Stimulated activated CD8-positive, alpha-beta memory T cell treated with anti-CD3 and anti-CD28 coated beads, Interleukin-4, amount 100 ng/mL, for 24 hours (primary cell): ENCODE measurements at places on chromosomes 3 and 15.

DNA sequence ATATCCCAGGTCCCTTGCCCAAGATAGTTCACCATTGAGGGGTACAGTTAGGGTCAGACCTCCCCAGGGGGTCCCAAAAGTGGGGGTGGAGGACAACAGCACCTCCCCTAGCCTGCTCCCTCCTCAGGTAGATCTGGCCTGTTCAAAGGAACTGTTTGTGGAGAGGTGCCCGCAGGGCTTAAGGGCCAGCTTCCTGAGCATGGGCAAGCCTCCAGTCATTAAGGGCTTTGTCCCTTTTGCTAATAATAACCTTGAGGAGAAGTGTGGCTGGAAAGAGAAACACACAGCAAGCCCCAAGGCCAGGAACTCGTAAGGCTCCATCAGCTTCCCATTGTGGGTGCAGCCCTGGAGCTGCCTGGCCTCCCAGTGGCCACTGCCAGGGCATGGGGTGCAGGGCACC lies 47.4 kb downstream of the ISG20 start:
- DNase-seq: no peak

DNA sequence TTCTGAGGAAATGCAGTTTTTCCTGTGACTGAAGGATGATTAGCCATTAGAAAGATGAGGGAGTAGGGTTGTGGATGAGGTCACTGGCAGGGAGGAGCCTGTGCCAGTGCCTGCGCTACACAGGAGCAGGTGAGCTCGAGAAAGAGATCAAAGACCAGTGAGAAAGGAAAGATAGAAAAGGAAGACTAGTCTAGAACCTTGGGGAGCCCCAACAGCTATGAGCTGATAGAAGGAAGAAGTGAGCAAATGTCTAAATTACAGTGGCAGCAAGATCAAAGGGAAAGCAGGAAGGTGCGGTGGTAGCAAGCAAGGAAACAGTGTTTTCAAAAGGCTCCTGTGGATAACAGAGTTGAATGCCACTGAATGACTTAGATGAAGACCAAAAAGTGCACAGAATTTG lies 39.6 kb downstream of the LNP1 start:
- DNase-seq: no peak

- no peak for DNase-seq
Measured at GRCh38 chr3:19216669-19217337, 68.5 kb downstream of the KCNH8 start.

DNA sequence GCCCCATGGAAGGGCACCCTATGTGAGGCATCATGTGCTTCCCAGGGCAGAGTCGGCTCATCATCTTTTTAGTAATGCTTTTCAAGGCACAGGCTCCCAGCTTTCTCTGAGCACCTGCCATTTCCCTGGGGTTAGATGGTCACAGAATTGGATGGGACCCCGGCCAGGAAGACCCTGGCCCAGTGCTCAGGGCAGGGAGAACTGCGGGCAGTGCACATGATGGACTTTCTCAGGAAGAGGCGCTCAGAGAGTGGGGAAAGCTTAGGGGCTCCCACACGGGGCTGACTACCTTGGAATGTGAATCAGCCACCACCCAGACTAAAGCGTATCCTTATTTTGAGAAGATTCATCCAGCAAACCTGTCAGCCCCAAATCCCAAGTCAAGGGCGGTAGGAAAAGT lies 16.5 kb upstream of the SKOR1 start:
- no peak for DNase-seq

DNA sequence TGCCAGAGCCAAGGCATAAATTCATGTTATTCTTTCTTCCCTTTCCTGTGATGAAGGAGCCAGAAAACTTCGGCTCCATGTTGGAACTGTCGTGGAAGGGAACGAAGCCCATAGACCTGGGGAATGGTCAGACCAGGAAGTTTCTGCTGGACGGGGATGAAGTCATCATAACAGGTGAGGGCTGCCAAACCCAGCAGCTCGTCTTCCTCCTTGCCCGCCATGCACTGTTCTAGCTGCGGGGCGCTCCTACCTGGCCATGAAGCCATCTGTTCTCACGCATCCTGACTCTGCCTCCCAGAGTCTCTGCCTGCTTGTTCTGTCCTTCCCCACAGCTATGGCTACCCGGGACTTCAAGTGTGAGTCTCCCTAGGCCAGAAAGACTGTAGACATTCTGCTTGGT lies 28.2 kb downstream of the FAH start:
- no peak for DNase-seq

DNA sequence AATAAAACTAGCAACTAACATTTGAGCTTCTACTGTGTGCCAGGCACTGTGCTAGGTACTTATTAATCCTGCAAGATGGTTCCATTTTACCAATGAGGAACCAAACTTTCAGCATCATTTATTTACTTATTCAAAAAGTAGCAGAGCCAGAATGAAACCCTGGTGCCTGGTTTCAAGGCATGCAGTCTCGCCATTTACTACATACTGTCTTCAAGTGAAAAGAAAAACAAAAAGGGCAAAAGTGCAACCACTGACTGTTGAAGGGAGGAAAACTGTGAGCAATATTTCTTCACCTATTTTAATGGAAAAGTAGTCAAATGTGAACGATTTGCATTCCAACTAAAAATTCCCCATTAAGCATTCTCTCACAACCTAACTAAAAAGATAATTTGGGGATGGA lies 8.7 kb downstream of the DCUN1D1 start:
- no peak for DNase-seq

DNA sequence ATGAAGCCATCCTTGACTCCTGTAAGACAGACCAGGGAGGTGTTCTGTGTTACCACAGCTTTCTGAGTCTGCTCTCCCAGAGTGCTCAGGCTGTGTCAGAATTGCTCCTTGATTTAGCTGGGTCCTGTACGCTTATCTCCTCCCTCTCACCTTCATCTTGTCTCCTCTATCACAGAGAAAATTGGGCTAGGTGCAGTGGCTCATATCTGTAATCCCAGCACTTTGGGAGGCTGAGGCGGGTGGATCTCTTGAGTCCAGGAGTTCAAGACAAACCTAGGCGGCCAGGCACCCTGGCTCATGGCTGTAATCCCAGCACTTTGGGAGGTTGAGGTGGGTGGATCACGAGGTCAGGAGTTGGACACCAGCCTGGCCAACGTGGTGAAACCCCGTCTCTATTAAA lies 5.9 kb downstream of the SCAMP5 start:
- no peak for DNase-seq

DNA sequence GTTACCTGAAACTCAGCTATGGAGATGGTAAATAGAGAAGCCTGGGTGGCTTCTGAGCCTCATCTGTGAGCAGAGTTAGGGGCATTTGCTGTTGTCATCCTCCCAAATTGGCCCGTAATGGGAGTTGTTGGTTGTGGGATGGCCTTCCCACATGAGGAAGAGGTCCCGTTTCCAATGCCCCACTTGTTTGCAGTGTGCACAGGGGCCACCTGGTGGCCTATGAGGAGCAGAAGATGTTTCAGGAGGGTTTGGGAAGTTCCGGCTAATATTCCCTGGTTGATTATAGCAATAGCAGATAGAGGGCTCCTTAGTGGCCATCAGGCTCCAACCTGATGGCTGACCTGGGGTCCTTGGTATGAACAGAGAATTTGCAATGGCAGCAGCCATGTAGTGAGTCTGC lies 1546.5 kb downstream of the OTOL1 start:
- DNase-seq: no peak

GRCh38 chr3:17749281-17749680 lies 6.8 kb upstream of the TBC1D5 start:
- DNase-seq: no peak

- no peak for DNase-seq
Measured at GRCh38 chr15:92796161-92796611, 103.9 kb upstream of the CHD2 start.

DNA sequence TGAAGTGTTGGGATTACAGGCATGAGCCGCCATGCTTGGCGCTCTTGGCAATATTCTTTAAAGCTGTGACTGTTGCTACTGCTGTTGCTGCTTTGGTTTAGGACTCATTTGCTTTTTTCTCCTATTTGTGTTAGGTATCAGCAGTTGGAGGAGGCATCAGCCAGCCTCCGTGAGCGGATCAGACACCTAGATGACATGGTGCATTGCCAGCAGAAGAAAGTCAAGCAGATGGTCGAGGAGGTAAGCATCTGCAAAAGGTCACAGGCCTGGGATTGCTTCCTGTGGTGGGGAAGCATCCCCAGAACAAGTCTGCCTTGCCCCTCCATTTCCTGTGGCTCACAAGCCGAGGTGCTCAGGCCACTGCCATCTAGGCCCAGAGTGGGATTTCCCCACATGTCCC lies 47.6 kb downstream of the MYZAP start:
- DNase-seq: no peak

DNA sequence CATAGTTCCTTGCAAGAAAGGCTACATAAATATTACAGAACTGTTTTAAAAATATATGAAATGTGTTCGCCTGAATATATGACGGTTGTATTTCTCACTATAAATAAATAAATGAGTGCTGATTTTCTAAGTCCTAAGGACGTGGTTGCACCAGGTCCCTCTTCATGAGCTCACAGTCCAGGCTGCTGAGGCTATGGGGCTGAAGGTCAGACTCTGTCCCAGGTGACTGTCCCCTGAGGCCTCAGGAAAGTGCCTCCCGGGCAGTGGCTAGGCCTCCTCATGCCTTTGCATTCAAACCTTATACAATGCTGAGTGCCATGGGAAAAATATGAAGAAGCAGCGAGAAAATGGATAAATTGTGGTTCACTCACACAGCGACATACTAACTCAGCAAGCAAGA lies 43.5 kb upstream of the SSR3 start:
- DNase-seq: no peak

DNA sequence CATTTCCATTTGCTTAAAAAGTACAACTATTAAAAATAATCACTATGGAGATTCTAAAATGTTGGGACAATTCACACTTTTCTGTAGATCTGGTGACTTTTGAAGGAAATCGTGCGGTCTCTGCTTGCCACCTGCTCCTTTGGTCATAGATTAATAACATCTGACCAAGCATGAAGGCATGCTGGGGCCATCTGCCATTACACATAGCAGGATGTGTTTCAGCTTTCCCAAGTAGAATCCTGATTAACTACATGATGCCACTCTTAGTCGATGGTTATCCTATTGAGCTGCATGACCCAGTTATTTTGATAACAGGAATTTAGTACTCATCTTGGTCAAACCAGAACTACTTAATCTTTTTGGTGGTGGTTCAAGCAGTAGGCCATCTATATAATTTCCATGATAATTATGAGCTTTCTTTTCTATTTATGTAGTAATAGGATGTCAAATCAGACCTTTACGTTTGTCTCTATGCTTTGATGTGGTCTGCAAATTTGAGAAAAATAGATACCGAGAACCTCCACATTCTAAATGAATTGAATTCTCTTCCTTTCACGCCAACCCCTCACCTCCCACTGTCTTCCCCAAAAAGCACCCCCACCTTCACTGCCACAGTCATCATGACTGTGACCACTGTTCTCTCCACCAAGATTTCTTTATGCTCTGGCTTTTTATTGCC lies 158.1 kb downstream of the DIPK2A start:
- no peak for DNase-seq
